ENCODE measurements at places on chromosomes 2 and 18. TPM values are rescaled to one million over a fixed set of nuclear protein-coding genes. Genes with fewer than 3 reads are reported as not detected.

DNA sequence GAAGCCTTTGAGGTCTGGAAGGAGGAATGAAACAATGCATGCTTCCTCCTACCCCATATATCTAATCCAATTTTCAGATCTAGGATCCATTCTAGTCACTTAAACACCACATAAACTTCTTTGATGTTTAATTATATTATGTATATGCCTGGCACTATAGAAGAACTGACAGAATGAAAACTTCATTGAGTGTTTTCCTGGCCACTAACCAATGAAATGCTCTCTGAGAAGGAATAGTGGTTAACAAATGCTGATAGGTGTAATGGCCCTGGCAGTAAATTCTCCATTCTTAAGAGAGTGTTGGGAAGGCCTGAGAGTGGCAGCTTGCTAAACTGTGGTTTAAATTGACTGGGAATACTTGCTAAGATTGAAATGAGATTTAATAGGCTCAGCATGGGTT is 710.0 kb downstream of the LRRTM4 start:
- DNase-seq: no peak

DNA sequence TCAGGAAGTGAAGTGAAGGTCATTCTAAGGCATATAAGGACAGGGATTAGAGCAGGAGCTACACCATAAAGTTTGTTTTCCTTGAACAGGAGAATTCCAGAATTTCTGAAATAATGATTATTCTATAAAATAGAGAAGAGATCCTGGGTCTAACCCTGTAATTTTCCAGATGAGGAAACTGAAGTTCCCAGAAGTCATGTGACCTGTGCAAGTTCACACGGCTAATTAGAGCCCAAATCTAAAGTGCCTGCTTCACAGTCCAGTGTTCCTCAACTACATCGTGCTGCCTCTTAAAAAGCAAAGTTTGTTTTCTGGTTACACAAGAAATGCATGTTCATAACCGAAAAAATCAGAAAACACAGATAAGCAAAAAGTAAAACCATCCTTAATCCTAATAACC is 34.9 kb downstream of the PLB1 start:
- no peak for DNase-seq

KIAA2012 gene
- not detected for total RNA-seq

DNA sequence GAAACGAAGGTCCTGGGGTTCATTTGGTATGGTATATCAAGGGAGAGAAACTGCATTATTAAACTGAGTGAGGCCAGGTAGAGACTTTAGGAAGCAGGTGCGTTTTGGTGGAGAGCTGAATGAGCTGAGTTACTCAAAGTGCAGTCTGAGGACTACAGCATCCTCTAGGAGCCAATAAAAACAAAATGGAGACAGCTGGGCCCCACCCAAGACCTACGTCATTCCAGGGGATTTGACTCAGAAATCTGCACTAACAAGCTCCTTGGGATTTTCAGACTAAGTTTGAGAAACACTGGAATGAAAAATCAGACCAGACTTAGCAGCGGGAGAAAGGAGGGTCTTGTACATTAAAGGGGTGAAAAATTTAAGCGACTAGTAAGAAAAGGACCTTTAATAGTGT is 131.5 kb downstream of the UXS1 start:
- no peak for DNase-seq

GRCh38 chr2:176729706-176730569 is 460.7 kb downstream of the MTX2 start:
- no peak for DNase-seq

PIEZO2 gene
- total RNA-seq: not detected

GPAT2 gene
- 18.4 TPM for total RNA-seq

GRCh38 chr2:46329803-46330775 is 32.9 kb downstream of the EPAS1 start:
- no peak for DNase-seq

C2orf92 gene
- 17.2 TPM for total RNA-seq

GRCh38 chr2:230326453-230327417 is at the start of gene SP140L:
Gene SP140L, plus strand, starts transcription at chr2:230327193. Its CDS starts 77 bp downstream, at chr2:230327270.
- DNase-seq: peak; percentile 73

RESP18 gene
- not detected for total RNA-seq

DNA sequence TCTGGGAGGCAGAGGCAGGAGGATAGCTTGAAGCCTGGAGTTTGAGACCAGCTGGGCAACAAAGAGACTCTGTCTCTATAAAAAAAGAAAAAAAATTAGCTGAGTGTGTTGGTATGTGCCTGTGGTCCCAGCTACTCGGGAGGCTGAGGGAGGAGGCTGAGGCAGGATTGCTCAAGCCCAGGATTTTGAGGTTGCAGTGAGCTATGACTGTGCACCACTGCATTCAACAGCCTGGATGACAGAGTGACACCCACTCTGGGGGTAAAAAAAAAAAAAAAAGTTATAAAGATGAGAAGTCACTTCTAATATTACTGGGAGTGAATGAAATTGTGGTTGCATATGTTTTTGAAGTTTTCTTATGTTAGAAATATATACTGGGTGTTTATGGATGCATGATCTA is 71.6 kb downstream of the C2orf74 start:
- no peak for DNase-seq

DNA sequence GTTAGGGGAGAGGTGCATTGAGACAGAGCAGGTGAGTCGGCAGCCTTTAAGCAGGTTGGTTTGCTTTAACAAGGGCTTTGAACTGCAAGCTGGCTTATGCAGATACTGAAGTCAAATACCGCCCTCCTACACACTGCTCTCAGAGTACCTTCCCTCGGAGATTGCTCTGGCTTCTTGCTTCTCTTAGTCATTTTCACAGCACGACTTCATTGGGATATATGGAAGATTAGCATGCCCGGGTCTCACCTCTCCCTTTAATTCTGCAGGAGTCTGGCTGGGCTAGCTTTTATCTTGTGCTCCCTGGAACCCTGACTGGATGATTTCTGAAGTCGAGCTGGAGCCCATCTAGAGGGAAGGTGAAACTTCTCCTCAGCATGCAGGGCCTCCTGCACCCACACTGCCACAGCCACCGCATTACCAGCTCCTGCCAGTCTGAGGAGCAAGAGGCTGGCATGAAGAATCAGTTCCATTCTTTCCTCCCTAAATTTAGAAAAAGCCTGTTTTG is 395.5 kb upstream of the HNRNPA3 start:
- DNase-seq: no peak

DNA sequence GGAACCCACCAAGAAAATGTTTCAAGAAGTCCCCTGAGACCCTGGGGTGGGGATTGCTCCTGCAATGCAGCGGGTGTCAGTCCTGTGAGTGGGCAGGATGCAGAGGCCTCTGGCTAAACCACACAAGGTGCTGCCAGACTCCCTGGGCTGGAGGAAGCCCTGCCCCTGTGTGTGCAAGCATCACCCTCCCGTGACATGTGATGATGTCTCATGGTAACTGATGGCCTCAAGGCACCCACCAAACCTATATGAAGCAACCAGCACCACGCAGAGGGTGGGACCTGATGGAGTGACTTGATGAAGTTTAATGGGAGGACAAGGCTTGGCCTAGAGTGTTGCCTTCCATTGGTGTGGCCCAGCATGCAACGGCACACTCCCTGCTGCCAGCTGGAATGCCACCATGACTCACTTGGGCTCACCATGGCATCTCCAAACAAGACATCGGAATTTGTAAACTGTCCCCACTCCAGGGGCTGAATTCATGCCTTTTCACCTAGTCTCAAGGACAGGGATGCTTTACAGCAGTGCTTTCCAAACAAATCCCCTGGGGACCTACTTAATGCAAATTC is 8.7 kb upstream of the SLC14A1 start:
- DNase-seq: no peak

FLACC1 gene
- total RNA-seq: 1.1 TPM

HS1BP3 gene
- 9.1 TPM for total RNA-seq

GRCh38 chr18:74540652-74541421 is 6.5 kb downstream of the CNDP1 start:
- DNase-seq: no peak

DNA sequence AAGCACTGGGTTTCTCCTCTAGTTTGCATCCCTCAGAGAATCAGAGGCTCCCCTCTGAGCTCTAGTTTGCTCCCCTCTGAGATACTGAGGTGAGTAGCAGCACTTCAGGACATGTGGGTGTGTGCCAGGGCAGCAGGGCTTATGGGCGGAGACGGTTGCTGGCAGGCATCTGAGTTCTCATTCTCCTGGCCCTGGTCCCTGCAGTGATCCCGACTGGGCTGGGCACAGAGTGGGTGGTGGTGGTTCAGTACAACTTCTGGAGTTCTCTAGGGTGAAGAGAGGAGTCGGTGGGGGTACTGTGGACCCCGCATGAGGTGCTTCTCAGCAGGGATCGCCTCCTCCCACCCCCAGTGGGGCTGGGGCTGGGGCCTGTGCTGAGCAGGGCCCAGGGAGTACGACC is 47.9 kb downstream of the BOLA3 start:
- DNase-seq: no peak

- no peak for DNase-seq
These were observed 77.2 kb downstream of the SLC8A1 start for GRCh38 chr2:40374543-40375240.

DNA sequence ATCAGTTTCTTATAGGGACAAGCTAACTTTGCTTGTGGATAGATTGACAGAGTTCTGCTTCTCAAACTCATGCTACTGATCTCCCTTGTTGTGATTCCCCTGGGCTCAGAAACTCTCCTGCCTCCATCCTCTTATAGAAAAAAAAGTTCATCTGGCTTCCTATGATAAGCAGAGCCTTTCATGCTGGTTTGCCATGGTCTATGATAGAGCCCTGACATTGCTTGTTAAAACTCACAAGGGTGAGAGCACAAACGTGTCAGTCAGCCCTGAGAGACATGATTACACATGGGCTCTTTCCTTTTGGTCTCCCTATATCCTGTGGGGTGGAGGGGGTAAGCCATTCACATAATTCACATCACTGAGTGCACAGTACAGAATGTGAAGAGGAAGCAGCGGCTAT is 121.8 kb downstream of the TDRD15 start:
- DNase-seq: no peak

- DNase-seq: no peak
These were observed 130.6 kb downstream of the TDRD15 start for GRCh38 chr2:21254170-21254965.

GRCh38 chr2:118118479-118118878 is 30.2 kb downstream of the INSIG2 start:
- DNase-seq: no peak

- DNase-seq: peak; percentile 22
These were observed 443 bp downstream of the CPSF3 start for GRCh38 chr2:9423922-9424272.

MYCN gene
- not detected for total RNA-seq

DNA sequence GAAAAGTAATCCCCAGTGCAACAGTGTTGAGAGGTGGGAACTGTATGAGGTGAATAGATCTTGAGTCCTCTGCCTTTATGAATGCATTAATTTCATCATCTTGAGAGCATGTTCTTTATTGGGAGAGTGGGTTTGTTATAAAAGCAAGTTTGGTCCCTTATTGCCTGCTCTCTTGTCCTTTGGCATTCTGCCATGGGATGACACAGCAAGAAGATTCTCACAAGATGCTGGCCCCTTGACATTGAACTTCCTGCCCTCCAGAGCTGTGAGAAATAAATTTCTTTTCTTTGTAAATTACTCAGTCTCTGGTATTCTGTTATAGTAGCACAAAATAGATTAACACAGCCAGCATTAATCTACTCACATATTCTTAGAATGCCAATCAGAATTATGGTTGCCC is 108.6 kb downstream of the EHBP1 start:
- no peak for DNase-seq

- no peak for DNase-seq
These were observed 14.9 kb downstream of the TYW5 start for GRCh38 chr2:199940373-199940772.

GRCh38 chr2:110794390-110794789 is 62.0 kb downstream of the ACOXL start:
- DNase-seq: no peak

SLC1A4 gene
- 14.4 TPM for total RNA-seq

DNA sequence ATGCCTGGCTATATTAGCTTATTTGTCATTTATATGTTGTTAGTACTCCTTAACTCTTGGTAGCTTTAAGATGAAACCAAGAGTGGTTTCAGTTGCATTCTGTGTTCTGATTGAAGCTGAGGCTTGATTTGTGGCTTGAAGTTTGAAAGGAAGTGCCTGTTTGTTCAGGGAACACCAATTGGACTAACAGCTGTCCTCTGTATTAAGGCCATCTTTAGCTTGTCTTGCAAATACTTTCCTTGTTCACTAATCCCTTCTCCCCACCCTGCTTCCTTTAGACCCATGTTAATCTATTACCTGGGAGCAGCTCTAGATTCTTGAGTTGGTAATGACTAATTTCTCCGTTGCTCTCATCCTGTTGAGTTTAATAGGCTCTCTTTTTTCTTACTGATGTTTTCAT is 13.4 kb downstream of the ITGA6 start:
- DNase-seq: no peak
